ENCODE measurements at places on chromosomes 2 and 18.

DNA sequence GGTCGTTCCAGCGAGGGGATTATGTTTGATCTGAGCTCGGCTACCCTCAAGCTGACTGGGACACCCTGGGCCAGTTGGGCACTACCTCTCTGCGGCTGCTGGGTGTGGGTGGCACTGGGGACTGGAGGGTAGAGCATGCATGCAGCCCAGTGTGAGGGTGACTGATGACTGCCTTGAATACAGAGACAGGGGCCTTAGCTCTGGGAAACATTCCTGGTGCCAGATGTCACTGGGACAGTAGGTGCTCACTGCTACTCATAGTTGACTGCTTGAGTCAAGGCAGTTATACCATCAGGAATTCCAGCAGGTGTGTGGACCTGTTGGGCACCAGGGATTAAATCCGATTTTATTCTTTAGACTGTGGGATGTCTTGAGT is 33.6 kb upstream of the ATP6V1B1 start:
- no peak for DNase-seq

GRCh38 chr18:58391932-58392323 is 237.0 kb downstream of the ALPK2 start:
- no peak for DNase-seq

DNA sequence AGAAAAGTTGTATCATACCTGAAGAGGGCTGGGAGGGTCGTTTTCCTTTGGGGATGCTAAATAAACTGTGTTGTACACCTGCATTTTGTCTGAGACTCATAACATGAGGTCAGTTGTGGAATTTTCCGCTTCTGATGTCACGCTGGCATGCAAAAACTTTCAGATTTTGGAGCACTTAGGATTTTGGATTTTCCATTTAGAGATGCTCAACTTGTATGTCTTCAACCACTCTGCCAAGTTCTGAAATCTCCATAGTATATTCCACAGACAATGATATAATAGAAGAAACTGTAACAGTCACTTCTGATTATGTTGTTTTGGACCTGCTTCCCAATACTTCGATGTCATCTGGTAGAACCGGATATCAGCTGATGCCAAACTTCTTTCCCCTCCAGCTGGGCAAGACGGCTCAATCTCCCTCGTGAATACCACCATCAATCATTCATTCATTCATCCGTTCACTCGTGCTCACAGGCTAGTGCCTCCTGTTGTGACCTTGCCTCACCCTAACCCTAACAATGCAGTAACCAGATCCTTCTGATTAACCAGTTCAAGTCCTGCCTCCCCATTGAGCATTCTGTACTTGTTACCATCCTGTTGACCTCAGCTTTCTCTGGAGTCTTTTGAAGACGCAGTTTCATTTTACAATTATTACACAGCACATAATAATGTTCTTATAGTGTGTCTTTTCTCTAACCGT is 5.3 kb upstream of the PLEKHH2 start:
- DNase-seq, result no peak

DNA sequence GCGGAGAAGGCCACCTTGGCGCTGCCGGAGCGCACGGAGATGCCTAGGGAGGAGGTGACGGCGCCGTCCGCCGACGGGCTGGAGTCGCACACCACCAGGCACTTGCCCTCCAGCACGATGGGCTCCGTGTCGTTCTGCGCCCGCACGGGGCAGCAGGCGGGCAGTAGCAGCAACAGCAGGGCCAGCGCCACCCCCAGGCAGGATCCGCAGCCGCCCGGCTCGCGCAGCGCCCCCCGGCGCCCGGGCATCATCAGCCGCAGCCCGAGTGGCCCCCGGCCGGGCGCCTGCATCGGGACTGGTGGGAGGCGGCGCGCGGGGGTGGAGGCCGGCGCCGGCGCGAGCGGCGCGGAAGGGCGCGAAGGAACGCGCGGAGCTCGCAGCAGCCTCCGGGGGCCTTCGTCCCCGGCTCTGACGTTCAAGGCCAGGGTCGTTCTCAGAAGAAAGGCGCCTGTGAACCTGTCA is 2.2 kb downstream of the CBLN2 start:
- DNase-seq, result no peak

GRCh38 chr2:221975151-221975550 is 323.6 kb downstream of the PAX3 start:
- no peak for DNase-seq

DNA sequence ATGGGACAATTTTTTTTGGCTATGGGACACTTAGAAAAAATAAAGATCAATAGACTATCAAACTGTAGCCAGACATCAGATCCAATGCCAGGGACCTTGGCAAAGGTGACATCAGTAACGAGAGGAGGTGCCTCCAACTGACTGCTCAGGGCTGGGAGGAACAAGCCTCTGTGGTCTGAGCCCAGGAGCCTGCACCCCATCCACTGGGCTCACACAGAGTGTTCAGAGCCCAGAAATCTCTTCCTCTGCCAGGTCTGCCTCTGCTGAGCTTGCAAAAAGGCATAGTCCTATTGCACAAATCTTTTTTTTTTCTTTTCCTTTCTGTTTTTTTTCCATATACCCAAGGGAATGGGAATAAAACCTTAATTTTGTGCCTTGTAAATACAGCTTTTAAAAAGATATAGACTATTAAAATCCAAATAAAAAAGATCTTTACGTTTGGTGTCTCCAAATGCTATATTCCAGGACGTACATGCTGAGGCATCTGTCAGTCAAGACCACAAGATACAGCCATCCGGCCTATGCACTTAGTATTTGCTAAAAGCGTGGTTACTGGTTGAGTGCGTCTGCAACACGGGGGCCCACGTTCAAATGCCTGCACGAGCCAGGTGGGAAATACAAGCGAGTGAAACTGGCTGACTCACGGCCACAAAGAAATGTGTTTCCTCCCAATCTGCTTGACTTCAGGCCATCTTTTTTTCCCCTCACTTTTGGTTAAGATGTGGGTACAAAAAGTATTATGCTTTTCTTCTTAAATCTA is 7.8 kb upstream of the ARHGAP25 start:
- no peak for DNase-seq

GRCh38 chr18:4203568-4204437 is 251.3 kb downstream of the DLGAP1 start:
- no peak for DNase-seq

DNA sequence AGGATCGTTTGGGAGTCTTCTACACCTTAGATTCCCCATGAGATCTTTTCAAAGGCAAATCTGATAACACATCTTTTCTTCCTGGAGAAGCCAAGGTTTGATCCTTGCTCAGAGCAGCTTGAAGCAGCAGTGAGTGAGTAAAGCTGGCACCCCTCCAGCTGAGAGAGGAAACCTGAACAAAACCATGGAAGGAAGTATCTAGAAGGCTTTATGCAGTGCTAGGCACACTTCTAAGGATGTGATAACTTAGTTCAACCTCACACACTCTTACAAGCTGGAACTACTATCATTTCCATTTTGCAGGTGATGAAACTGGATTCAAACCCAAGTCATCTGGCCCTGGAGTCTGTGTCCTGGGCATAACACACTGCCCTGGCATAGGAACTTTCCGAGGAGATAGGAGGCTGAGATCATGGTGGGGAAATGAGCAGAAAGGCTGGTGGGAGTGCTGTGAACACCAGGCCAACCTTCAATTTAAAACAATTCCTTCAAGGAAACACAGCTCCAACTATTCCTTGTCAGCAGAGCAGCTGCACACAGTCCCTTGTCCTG is 71.2 kb downstream of the CTAGE1 start:
- DNase-seq, result no peak

DNA sequence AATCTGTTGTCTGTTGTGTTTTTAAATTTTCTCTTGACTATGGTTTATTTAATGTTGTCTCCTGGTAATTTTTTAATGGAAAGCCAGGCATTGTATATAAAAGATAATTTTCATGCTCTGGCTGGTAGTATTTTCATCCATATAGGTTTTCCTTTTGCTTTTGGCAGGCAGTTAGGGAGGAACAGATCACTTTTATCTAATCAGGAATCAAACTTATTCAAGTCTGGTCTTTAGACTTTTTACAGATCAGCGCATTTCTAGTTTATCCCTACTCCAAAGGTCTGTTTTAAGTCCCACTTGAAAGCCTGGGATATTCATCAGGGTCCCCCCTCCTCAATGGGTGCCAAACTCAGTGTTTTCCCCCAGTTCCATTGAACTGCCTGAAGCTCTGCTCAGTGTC is 17.2 kb downstream of the PLB1 start:
- no peak for DNase-seq

DNA sequence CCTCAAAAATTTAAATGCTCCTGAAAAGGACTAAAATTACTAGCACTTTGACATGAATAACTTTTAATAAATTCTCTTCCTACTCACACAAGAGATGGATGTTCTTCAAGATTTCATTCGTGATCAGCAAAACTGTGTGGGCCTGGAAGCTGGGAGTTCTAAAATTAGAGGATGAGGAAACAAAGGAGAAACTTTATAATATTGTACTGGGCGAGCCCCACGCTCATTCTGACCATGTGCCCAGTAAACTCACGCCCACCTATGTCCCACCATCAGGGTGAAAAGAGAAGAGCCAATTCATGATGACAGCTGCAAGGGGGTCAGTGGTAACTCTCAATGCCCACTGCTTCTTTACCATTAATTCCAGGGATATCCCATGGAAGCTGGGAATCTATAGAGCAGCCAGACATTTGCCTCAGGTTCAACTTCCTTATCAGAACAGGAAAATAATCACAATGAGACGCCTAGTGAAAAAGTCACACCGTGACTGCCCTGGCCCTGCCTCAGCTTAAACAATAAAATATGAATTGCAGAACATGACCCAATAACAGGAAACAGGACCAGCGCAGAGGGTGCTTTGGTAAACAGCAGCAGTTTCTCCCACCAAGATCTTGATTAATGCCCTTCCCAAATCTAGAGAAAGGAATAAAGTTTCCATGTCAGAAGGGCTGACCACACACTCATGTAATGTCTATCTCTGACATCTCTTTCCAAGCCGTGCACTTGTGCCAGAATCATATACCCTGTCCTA is 438.6 kb downstream of the TXNL1 start:
- DNase-seq, result no peak

Data from cerebellar nuclear complex (tissue), 1 donor.